Tibial artery (tissue), 4 donors: ENCODE measurements at places on chromosomes 1 and 21.

DNA sequence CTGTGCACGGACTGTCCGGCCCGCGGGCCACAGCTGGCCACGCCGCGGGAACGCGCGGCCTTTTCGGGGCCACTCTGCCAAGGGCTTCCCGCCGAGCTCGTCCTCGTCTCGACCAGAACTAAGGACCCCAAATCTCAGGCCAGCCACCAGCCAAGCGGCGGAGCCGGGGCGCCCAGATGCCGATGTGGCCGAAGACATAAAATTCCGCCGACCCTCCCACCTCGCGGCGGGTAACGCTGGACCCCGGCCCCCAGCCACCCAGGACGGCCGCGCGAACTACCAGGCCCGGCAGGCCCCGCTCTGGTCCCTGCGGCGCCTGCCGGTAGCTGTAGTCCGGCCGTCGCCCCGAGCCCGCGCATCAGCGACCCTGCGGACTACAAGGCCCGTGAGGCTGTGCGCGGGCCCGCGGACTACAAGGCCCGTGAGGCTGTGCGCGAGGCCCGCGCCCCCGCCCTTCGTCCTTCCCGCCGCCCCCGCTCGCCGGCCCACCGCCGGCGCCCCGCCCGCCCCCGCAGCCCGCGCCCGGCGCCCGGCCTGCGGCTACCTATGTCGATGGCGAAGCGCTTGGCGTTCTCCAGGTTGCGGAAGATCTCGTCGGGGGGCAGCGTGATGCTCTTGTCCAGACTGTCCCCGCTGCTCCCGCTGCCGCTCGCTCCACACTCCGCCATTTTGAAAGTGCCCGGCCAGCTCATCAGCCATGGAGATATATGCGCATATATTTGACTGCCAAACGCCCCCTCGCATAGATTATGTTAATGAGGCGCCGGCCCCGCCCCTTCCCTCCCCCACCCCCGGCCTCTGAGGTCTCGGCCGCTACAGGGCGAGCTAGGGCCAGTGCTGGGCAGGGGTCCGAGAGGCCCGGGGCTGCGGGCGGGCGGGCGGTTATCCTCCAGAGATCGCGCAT is at the start of gene PANK4:
PANK4 (minus strand) TSS at position 677 of the 904 bp plus-strand sequence; CDS start at position 668, 9 bp downstream.
- H3K27me3 ChIP-seq, result peaks cover 4% of the 10 kb centered on the region
- H3K36me3 ChIP-seq, result peaks cover 5% of the 10 kb centered on the region
- H3K27ac ChIP-seq, result peak within 1 kb of the TSS; percentile 79
- peak; percentile 94 for DNase-seq
- peaks cover 15% of the 10 kb centered on the region for H3K4me1 ChIP-seq

DNA sequence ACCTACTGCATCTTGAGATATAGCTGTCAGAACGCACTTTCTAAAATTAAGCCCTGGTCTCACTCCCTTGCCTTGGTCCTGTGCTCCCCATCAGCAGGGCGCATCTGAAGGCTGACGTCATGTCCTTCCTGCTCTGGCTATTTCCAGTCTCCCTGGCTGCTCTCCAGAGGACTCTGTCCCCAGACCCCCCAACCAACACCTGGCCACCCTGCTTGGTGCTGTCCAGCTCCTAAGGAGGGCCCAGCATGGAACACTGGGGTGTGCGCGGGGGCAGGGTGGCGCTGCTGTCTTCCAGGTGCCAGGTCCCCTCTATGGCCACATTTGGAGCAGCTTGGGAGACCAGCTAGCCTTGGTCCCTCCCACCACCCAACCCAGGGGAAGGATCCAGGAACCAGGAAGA is 8.3 kb downstream of the TNNT2 start:
- H3K27me3 ChIP-seq, result no peaks in the 10 kb centered on the region
- H3K4me3 ChIP-seq, result no peak overlapping the region
- no peaks in the 10 kb centered on the region for H3K36me3 ChIP-seq
- H3K4me1 ChIP-seq, result no peaks in the 10 kb centered on the region
- no peak overlapping the region for H3K27ac ChIP-seq
- DNase-seq, result no peak

DNA sequence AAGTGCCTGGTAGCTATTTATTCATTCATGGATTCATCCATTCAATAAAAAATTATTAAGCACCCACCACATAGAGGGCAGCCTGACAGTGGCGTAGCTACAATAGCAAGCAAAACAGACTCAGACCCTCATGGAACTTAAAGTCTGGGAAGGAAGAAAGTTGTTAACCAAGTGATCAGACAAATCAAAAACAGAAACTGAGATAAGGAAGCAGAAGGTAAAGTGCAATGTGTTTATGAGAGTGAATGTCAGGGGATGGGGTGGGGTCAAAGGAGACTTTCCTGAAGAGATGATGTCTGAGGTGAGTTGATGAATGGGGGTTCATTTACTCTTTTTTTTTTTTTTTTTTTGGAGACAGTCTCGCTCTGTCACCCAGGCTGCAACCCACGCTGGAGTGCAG is 2.8 kb upstream of the WASF2 start:
- no peak for DNase-seq
- H3K4me3 ChIP-seq, result no peak overlapping the region
- H3K27me3 ChIP-seq, result no peaks in the 10 kb centered on the region
- peak overlapping the region; percentile 98 for H3K27ac ChIP-seq

DNA sequence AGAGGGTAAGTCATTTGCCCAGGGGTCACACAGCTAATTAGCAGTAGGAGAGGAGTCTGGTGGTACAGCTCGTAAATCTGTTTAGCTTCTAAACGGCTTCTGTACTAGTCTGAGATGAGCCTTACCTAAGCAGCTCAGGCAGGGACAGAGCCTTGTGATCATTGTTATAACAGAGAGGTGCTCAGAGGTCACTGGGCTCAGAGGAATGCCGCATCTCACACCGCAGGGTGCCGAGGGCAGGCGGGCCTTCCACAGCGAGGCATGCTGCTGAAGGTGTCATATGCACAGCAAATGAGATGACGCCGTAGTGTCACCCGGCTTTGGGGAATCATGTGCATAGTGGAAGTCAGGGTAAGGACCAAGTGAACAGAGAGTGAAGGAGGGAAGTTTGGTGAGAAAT is 305.2 kb upstream of the FMN2 start:
- no peak overlapping the region for H3K4me3 ChIP-seq
- H3K4me1 ChIP-seq, result no peaks in the 10 kb centered on the region
- no peaks in the 10 kb centered on the region for H3K36me3 ChIP-seq
- DNase-seq, result no peak
- H3K27me3 ChIP-seq, result no peaks in the 10 kb centered on the region

DNA sequence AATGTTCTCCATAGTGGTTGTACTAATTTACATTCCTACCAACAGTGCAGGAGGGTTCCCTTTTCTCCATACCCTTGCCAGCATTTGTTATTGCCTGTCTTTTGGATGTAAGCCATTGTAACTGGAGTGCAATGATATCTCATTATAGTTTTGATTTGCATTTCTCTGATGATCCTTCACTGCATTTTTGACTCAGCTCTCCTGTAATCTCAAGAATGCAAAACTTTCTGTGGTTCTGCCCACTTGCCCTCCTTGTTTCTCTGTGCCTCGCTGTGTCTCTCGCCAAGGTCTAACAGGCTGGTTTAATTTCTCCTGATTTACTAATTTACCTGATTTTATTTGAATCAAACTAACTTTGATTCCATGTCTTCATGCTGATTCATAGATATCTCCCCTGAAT is 407.9 kb downstream of the ZP4 start:
- DNase-seq, result no peak
- H3K4me3 ChIP-seq, result no peak overlapping the region
- H3K27ac ChIP-seq, result no peak overlapping the region
- H3K36me3 ChIP-seq, result no peaks in the 10 kb centered on the region

DNA sequence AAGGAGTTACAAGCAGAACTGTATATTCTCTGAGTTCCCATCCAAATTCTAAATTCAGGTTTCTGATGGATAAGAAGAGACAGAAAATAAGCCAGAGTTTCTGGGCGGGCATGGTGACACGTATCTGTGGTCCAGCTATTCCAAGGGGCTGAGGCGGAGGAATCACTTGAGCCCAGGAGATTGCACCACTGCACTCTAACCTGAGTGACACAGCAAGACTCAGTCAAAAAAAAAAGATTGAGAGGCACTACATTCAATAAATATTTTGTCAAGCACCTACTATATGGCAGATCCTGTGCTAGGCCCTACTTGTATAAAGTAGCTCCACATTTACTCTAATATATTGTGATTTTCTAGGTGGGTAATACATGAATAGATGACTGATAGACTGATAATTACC is 6.4 kb upstream of the FRRS1 start:
- H3K36me3 ChIP-seq, result no peaks in the 10 kb centered on the region
- H3K27me3 ChIP-seq, result no peaks in the 10 kb centered on the region
- H3K4me3 ChIP-seq, result no peak overlapping the region
- DNase-seq, result no peak
- H3K4me1 ChIP-seq, result peaks cover 8% of the 10 kb centered on the region

DNA sequence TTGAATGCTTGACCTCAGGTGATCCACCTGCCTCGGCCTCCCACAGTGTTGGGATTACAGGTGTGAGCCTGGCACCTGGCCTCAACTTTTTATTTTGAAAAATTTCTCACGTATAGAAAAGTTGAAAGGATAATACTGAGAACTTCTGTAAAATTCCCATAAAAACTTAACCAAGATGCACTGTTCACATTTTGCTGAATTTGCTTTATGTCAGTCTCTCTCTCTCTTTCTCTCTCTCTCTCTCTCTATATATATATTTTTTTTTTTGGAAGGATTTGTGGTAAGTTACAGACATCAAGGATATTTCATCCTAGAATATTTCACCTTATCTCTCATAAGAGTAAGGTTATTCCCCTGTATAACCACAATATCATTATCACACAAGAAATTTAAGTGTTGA is 5.9 kb downstream of the PEX14 start:
- H3K27me3 ChIP-seq, result no peaks in the 10 kb centered on the region
- H3K4me3 ChIP-seq, result no peak overlapping the region
- DNase-seq, result no peak
- H3K27ac ChIP-seq, result no peak overlapping the region
- peaks cover 14% of the 10 kb centered on the region for H3K4me1 ChIP-seq
- no peaks in the 10 kb centered on the region for H3K36me3 ChIP-seq

- no peak overlapping the region for H3K27ac ChIP-seq
- no peaks in the 10 kb centered on the region for H3K36me3 ChIP-seq
- no peak for DNase-seq
- no peak overlapping the region for H3K4me3 ChIP-seq
- H3K27me3 ChIP-seq, result no peaks in the 10 kb centered on the region
- no peaks in the 10 kb centered on the region for H3K4me1 ChIP-seq
Observed at GRCh38 chr1:67958472-67958871, 92.0 kb downstream of the DIRAS3 start.

GRCh38 chr1:154973344-154974101 is 958 bp upstream of the CKS1B start:
- DNase-seq, result peak; percentile 98
- no peaks in the 10 kb centered on the region for H3K36me3 ChIP-seq
- H3K4me1 ChIP-seq, result peaks cover 61% of the 10 kb centered on the region
- no peaks in the 10 kb centered on the region for H3K27me3 ChIP-seq
- H3K27ac ChIP-seq, result peak overlapping the region; percentile 95
- peak overlapping the region; percentile 68 for H3K4me3 ChIP-seq

GRCh38 chr1:21764615-21765423 is 18.1 kb downstream of the USP48 start:
- H3K4me3 ChIP-seq, result no peak overlapping the region
- peaks cover 48% of the 10 kb centered on the region for H3K4me1 ChIP-seq
- peak; percentile 83 for DNase-seq
- H3K27ac ChIP-seq, result peak overlapping the region; percentile 45

DNA sequence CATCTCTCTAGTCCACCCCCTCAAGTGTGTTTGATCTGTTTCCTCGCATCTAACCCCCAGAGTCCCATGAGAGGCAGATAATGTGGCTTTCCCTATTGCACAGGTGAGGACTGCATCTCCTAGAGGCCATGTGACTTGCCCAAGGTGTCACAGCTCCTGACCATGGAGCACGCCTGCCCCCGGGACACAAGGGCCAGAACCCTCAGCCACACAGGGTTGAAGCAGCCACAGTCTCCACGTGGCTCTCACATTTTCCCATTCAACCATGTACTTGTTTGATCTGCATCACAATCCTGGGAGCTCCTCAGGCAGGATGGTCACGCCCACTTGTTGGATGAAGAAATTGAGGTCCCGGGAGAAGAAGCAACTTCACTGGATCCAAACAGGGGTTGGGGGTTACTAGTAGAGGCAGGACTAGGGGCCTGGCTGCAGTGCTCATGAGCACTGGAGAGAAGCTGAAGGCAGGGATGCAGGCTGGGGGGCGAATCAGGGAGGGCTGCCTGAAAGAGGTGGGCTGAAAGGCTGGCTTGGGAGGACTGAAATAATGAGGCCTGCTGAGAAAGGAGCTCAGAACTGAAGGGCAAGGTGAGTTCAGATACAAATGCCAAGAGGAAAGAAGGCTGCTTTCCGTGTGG is 207.9 kb downstream of the PTPRU start:
- no peak for DNase-seq
- no peak overlapping the region for H3K4me3 ChIP-seq
- H3K27me3 ChIP-seq, result peaks cover 39% of the 10 kb centered on the region
- H3K36me3 ChIP-seq, result no peaks in the 10 kb centered on the region

GRCh38 chr1:33378976-33379375 is 51.9 kb downstream of the PHC2 start:
- H3K27me3 ChIP-seq, result no peaks in the 10 kb centered on the region
- H3K36me3 ChIP-seq, result peaks cover 3% of the 10 kb centered on the region
- no peak overlapping the region for H3K4me3 ChIP-seq
- no peak overlapping the region for H3K27ac ChIP-seq

- H3K4me3 ChIP-seq, result peak overlapping the region; percentile 14
- H3K27ac ChIP-seq, result peak overlapping the region; percentile 2
- H3K36me3 ChIP-seq, result peaks cover 4% of the 10 kb centered on the region
Observed at GRCh38 chr1:200780545-200781369, 42.1 kb downstream of the CAMSAP2 start.

DNA sequence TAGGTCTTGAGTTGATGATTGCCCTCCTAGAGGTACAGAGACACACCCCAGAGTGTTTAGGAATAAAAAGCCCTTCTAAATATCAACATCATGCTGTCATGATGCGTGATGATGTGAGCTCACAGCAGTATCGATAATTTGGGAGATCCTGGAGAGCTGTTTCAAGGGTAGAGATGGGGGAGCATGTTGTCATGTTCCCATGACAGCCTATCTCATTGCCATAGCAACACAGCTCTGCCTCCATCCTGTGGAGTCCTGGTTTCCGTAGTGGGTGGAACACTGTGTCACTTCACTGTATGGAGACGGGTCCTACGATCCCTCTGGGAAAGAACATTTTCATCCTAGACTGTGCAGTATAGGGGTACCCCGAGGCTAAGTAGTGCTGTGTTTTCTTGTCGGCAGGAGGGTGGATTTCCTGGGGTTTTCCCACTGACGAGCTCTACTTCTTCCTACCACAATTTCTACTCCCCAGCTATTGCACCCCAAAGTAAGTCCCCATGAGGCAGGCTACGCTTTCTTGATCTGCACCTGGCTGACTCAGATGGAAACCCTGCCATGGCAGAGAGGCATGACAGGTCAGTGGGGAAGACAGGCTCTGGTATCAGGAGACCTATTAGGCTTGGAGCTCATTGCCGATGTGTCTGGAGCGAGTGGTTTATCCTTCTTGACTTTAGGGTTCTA is 7.2 kb downstream of the KISS1 start:
- no peak overlapping the region for H3K4me3 ChIP-seq
- no peak for DNase-seq
- H3K27ac ChIP-seq, result no peak overlapping the region
- peaks cover 70% of the 10 kb centered on the region for H3K27me3 ChIP-seq

- H3K4me3 ChIP-seq, result no peak overlapping the region
- H3K4me1 ChIP-seq, result no peaks in the 10 kb centered on the region
- no peak overlapping the region for H3K27ac ChIP-seq
- no peaks in the 10 kb centered on the region for H3K27me3 ChIP-seq
Observed at GRCh38 chr1:169250795-169251194, 116.8 kb downstream of the NME7 start.

- no peaks in the 10 kb centered on the region for H3K27me3 ChIP-seq
- no peaks in the 10 kb centered on the region for H3K4me1 ChIP-seq
- H3K27ac ChIP-seq, result no peak overlapping the region
- no peak for DNase-seq
Observed at GRCh38 chr1:51435878-51436277, 83.2 kb downstream of the EPS15 start.
